WTC11 (cell line): ENCODE measurements at places on chromosomes 6 and 20. TPM values are rescaled to one million over a fixed set of nuclear protein-coding genes. Genes with fewer than 3 reads are reported as not detected.
A peak's percentile ranks its signal among the peaks of the same experiment; 100 is the strongest.

GRCh38 chr6:128112494-128112893, 211.6 kb upstream of the THEMIS start:
- H3K4me1 ChIP-seq: no peaks in the 10 kb centered on the region
- H3K36me3 ChIP-seq: no peaks in the 10 kb centered on the region
- no peak overlapping the region for H3K27ac ChIP-seq
- DNase-seq: no peak

DNA sequence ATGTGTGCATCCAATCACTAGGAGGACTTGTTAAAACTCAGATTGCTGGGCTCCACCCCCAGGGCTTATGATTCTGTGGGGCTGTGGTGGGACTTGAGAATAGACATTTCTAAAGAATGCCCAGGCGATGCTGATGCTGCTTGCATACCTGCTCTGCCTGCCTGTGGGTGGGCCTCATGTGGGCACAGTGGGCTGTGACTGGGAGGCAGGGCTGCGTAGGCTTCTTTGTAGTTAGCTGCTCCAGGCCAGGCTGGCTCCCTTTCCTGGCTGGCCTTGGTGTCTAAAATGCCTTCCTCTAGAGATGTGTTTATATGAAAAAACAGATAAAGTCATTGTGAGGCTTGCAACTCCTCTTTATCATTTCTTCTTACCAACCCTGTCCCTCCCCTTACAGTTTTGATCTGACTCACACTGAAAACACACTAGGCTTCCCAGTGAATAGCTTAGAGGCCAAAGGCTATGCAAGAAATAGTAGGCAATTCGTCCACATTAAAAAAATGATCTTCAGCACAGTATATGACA, 495.5 kb upstream of the MAP3K7 start:
- peak; percentile 27 for DNase-seq
- no peak overlapping the region for H3K4me3 ChIP-seq
- H3K27ac ChIP-seq: no peak overlapping the region
- H3K4me1 ChIP-seq: peaks cover 34% of the 10 kb centered on the region
- H3K27me3 ChIP-seq: no peaks in the 10 kb centered on the region

GRCh38 chr6:125198398-125198937, 44.9 kb downstream of the TPD52L1 start:
- DNase-seq: no peak
- H3K4me1 ChIP-seq: peaks cover 24% of the 10 kb centered on the region
- H3K27ac ChIP-seq: no peak overlapping the region
- no peak overlapping the region for H3K4me3 ChIP-seq
- H3K36me3 ChIP-seq: no peaks in the 10 kb centered on the region

DNA sequence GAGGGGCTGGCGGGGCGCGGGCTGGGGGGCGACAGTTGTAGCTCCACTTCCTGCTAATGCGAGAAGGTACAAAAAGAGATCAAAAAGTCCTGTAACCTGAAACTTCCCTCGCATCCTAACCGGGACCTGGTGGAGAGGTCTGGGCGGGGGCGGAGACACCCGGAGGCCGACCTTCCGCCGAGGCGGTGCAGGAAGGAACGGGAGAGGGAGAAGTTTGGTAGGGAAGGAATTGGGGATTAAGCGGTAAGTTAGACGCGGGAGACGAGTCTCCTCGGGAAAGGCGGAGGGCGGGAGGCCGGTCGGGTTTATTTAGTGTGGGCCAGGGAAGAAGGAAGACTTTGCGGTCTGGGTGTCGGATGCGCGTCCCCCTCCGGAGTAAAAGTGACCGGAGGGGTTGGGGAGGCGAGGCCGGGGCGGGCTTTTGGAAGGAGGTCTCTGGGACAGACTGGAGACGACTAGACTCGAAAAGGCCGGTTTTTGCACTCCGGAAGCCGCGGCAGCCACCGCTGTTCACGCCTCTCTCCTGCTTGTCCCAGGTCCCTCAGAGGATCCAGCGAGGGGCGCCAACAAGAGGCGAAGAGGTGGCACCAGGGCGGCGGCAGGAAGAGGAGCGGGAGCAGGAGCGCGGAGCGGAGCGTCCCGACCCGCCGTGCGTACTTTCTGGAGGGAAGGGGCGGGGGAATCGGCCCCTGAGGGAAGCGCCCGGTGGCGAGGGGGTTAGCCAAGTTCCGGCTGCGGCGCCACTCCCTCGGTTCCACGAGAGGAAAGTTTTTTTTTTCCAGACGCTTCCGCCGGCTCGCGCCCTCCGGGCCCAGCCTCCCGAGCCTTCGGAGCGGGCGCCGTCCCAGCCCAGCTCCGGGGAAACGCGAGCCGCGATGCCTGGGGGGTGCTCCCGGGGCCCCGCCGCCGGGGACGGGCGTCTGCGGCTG, 734 bp downstream of the TPBG start:
- DNase-seq: peak; percentile 65
- peak overlapping the region; percentile 93 for H3K4me3 ChIP-seq
- H3K36me3 ChIP-seq: peaks cover 8% of the 10 kb centered on the region
- peaks cover 3% of the 10 kb centered on the region; the same call in 1 of the 2 replicates for H3K27me3 ChIP-seq

DNA sequence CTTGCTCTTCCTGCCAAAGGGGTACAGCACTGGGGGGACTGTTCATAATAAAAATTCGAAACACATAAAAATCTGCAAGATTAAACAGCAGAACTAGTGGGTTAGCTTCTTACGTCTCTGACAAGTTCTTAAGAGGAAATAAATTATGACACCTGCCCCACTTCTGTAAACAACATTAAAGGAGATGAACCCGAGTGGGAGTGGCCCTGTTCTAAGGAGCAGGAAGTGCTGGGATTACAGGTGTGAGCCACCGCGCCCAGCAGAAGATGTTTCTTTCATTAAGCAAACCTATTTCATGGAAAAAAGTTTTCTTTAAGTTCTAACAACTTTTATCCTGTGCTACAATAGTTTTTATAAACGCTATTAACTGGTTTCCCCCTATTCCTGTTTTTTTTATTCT, 24.6 kb downstream of the USP45 start:
- DNase-seq: no peak
- H3K27ac ChIP-seq: peak overlapping the region; percentile 33; the same call in 1 of the 2 replicates
- peaks cover 10% of the 10 kb centered on the region for H3K4me1 ChIP-seq
- H3K36me3 ChIP-seq: peaks cover 23% of the 10 kb centered on the region

DNA sequence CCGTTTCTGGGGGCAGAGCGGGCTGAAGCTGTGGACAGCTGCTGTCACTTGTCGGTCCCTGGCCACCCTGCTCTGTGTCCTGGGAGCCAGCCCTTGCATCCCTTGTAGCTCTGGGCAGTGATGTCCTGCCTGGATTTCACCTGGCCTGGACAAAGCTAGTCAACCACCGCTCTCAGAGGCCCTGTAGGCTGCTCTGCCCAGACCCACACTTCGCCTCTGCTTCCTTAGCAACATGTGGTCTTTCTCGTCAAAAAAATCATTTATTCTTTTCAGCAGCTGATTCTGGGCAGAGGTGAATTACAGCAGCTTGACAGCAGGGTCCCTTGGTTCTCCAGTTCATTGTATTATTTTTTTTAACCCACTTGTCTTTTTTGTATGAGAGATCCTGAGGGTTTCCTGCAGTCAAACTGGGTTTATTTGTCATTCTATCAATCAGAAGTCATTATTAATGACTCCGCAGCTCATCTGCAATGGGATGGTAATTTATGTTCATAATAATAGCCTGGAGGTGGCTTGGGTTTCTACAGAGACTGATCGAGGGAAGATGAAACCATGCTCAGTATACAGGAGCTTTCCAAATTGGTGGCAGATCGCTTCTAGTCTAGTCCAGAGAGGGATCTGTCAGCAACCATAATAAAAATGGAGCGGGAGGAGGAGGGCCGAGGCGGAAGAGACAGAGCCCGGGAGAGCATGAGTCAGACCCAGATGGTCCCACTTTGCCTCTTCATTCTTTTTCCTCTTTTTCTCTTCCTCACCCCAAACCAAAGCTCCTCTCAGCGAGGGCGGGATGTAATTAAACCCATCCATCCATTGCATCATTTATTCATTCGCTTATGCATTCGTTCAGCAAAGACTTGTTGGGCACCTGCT, 22.4 kb downstream of the EDN3 start:
- no peaks in the 10 kb centered on the region for H3K36me3 ChIP-seq
- no peak overlapping the region for H3K27ac ChIP-seq
- no peak overlapping the region for H3K4me3 ChIP-seq

- H3K4me1 ChIP-seq: 0 out of 2 replicates have a peak, but pooled peaks cover 2% of the 10 kb centered on the region
- H3K4me3 ChIP-seq: no peak overlapping the region
- H3K27me3 ChIP-seq: no peaks in the 10 kb centered on the region
Measured at GRCh38 chr6:151512481-151512880, 18.7 kb downstream of the CCDC170 start.

DNA sequence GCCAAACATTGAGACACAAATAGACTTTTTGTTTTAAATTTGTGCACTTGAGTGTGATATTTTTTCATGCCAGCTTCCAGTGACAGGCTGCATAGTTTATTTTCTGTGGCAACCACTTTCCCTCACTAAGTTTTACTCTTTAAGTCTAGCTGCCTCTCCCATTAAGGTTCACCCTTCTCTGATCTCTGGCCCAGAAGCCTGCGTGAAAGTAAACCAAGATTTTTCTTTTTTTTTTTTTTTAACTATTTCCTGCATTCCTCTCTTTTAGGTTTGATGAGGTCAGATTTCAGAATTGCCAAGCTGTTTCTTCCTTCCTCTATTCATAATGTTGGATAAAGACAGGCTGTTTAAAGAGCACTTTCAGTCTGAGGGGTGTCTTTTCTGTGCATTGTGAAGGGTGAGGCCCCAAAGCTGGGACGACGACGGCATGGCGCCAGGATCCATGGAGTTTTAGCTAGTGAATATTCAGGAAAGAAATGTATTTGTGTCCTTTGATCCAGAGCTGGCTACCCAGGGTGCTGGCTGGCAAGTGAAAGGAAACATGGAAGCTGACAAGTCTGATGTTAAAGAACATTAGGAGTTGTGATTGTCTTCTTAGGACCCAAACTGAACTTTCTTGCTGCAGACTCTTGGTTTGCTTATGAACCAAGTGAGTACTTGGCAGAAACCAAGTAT, 50.7 kb downstream of the DOK5 start:
- H3K27me3 ChIP-seq: no peaks in the 10 kb centered on the region
- H3K4me3 ChIP-seq: no peak overlapping the region
- no peak for DNase-seq
- H3K27ac ChIP-seq: peak overlapping the region; percentile 73

DNA sequence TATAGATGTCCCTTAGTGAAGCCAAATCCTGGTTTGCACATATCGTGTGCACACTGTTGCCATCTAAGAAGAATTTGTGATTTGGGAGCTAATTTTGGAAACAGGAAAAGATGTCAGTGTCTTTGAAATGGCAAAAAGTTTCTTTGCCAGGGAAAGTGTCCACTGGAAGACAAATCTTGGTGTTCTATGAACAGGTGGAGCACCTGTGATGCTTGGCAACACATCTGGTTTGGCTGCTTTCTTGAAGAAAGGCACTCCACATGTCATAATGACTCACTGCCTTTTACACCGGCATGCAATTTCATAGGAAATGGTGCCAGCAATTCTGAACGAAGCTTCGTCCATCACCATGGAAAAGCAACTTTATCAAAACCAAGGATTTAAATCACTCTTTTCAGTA, 1040.0 kb upstream of the MAP3K7 start:
- H3K36me3 ChIP-seq: no peaks in the 10 kb centered on the region
- no peaks in the 10 kb centered on the region for H3K4me1 ChIP-seq
- no peaks in the 10 kb centered on the region for H3K27me3 ChIP-seq
- no peak overlapping the region for H3K27ac ChIP-seq
- no peak overlapping the region for H3K4me3 ChIP-seq

GRCh38 chr6:145427232-145427631, 308.1 kb downstream of the EPM2A start:
- peak overlapping the region; percentile 53; the same call in 1 of the 2 replicates for H3K27ac ChIP-seq
- no peak for DNase-seq
- no peaks in the 10 kb centered on the region for H3K36me3 ChIP-seq
- H3K27me3 ChIP-seq: no peaks in the 10 kb centered on the region
- H3K4me3 ChIP-seq: no peak overlapping the region

- no peaks in the 10 kb centered on the region for H3K36me3 ChIP-seq
- no peak for DNase-seq
- peak overlapping the region; percentile 63 for H3K27ac ChIP-seq
Measured at GRCh38 chr20:25223179-25223661, 24.7 kb upstream of the PYGB start.

Gene BTBD3
- total RNA-seq: 37.3 to 40.5 TPM (median 38.5 TPM) in 3 replicates

Gene ATP9A
- total RNA-seq: 5.0 to 5.4 TPM (median 5.0 TPM) in 3 replicates

Gene HLA-A
- total RNA-seq: 93.2 to 135 TPM (median 134 TPM) in 3 replicates
